ENCODE measurements at places on chromosomes 4 and X.

- DNase-seq = no peak
Observed at GRCh38 chrX:44935172-44935571, 62.2 kb downstream of the KDM6A start.

DNA sequence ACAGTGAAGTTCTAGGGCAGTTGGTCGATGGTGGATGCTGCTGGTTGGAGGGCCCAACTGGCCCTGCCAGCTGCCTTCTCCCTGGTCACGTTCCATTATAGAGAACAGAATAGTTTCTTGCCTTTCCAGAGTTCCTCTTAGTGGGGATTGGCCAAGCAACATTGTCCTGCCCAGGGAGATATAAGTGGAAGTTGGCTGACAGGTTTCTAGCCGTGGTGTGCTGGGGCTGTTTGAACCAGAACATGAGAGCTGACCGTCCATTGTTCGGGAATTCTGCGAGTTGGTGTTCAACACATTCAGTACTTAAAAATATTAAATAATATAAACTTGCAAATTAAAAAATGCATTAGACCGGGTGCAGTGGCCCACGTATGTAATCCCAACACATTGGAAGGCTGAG, 3.5 kb upstream of the AFAP1 start:
- DNase-seq = no peak

DNA sequence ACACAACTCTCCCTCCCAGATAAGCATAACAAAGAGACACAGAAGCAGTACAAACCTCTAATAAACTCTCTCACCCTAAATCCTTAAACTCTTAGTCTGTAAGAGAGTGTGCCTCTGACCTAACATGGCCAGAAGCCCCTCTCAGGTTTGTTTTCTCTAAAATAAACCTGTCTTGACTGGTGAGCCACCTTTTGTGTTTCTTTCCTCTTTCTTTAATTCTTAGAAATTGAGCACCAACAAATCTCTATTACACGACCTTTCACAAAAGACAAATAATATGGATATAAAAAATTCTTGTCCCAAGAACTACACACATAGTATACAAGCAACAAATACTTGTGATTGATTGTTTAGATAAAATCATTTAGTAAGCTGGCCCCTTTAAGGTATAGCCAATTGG, 573.7 kb downstream of the EPHA5 start:
- no peak for DNase-seq

GRCh38 chr4:129974730-129975129, 878.8 kb downstream of the C4orf33 start:
- no peak for DNase-seq

GRCh38 chrX:150581093-150581775, 12.8 kb downstream of the MTM1 start:
- DNase-seq = no peak

DNA sequence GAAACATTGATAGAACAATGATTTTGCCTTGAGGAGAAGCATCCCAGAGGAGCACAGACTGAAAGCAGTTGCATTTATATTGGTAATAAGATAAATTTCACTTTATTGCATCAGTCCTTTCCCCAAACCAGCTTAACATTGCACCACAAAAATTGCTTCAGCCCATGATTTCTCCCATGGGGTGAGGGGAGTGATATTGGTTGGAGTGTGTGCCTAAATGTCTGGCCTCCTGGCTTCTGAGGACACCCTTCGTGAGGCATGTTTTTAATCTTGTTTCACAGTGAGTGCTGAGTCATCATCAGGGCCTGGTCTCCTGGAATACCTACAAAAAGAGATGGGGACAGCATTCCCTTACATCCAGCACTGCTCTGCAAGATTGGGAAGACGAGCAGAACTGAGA, 487.9 kb downstream of the C4orf33 start:
- DNase-seq = no peak

- no peak for DNase-seq
Observed at GRCh38 chr4:121016611-121017010, 55.7 kb downstream of the NDNF start.

GRCh38 chr4:19425146-19425545, 826.6 kb upstream of the SLIT2 start:
- no peak for DNase-seq

GRCh38 chr4:72302981-72303704, 265.9 kb downstream of the ADAMTS3 start:
- no peak for DNase-seq

DNA sequence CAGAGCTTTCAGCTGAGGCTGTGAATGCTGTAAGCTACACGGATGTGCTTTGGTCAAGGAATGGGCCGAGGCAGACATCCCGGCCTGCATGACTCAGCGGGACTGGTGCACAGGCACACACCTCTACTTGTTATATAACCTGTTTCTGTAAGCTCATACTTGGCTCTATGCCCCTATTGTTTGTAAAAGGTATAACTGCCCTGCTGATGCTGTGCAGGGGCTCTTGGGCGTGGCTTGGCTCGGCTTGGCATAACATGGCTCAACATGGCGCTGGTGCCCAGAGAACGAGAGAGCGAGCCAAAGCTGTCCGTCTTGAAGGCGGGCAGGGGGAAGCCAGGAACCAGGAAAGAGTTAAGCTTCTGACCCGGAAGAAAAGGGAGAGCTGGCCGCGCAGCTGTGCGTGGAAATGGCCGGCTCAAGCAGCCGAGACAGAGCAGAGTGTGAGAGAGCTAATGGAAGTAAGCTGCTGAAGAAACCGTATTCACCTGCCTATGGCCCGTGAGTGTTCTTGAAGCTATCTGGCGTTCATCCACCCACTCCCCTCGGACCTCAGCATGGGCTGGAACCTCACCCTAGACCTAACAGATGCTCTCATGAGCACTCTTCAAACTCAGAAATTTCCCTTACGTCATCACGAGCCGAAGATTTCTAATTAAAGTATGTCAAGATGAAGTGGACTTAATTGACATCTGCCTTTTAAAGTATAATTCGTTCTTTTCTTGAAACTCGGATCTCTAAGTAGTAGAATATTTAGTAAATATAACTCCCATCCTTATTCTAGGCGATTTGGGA, 286.3 kb upstream of the AGA start:
- DNase-seq = no peak

Measured in GM12891 (cell line).